Ureter (tissue), 1 donor: ENCODE measurements at places on chromosomes 7 and 10. TPM values are rescaled to one million over a fixed set of nuclear protein-coding genes. Genes with fewer than 3 reads are reported as not detected.

DNA sequence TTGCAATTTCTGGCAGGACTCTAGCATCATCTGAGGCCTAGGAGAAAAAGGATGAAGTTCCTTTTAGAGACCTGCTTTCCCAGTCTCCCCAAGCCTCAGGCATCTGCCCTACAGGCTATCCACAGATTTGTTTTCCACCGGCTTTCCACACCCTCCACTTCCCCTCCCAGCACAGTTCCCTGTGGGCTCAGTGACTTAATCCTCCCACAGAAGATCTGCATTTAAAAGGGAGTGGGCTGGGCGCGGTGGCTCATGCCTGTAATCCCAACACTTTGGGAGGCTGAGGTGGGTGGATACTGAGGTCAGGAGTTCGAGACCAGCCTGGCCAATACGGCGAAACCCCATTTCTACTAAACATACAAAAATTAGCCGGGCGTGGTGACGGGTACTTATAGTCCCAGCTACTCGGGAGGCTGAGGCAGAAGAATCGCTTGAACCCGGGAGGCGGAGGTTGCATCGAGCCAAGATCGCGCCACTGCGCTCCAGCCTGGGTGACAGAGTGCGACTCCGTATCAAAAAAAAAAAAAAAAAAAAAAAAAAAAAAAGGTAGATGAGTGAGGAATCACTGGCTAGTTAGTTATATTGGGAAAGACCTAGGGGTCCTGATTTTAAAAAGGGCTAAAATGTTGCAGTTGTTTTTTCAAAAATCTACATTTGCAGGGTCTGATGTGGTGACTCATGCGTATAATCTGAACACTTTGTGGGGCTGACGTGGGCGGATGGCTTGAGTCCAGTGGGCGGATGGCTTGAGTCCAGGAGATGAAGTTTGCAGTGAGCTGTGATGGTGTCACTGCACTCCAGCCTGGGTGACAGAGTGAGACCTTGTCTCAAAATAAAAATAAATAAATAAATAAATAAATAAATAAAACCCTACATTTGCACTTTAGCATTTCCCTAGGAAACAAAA lies 119.5 kb downstream of the BAMBI start:
- no peak for DNase-seq

DNA sequence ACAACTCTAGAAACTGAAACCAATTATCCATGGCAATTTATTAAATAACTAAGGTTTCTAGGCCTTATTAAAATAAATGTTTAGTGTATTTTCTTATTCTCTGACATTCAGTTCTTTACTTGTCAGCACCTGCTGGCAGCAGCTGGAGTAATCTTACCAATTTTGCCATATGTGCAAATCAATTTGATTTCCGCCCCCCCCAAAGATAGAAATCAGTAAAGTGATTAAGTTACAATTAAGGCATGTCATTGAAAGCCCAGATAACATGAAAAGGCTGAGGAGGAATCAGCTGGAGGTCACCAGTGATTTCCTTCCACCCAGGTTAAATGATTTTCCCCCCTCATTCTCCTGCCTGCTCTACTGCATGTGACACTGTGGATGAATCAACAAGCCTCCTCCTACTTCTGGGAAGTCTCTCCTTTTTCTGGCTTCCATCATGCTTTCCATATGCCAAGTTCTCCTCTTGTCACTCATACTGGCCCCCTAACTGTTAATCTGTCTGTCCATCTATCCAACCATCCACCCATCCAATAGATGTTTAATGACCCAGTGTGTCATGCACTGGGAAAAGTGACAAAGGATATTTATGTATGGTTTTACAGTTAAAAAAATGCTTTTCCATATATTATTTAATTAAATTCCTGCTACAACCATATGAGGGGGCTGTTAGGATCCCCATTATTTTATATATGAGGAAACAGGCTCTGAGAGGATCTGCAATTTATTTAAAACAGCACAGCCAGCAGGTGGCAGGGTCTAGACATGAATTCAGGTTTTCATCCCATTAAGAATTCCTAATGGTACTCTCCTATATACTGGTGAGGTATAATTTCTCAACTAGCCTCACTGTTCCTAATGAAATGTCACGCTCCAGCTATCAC lies 116.5 kb downstream of the ATXN7L1 start:
- DNase-seq = no peak

Gene CAMK1D
- total RNA-seq = 25.4 TPM

- peak; percentile 68 for DNase-seq
These were observed 33.0 kb downstream of the EN2 start for GRCh38 chr7:155490697-155491628.

GRCh38 chr10:80443531-80443974 lies 10.6 kb upstream of the TSPAN14 start:
- DNase-seq = no peak

Gene ACSM6
- total RNA-seq = 1.8 TPM

DNA sequence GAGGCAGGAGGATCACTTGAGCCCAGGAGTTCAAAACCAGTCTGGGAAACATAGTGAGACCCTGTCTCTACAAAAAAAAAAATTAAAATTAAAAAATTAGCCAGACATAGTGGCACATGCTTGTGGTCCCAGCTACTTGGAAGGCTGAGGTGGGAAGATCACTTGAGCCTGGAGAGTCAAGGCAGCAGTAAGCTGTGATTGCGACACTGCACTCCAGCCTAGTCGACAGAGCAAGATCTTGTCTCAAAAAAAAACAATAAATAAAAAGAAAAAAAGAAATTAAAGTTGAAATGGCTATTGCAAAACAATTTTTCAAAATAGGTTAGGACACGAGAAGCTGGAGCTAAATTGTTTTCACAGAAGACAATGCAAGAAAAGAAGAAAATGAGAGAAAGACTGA lies 379.0 kb upstream of the RNF32 start:
- DNase-seq = no peak

- no peak for DNase-seq
These were observed 58.0 kb downstream of the IPMK start for GRCh38 chr10:58209669-58210068.

- peak; percentile 50 for DNase-seq
These were observed 8.0 kb upstream of the BEND7 start for GRCh38 chr10:13536674-13537366.

GRCh38 chr10:70066190-70066589 lies 13.5 kb downstream of the MACROH2A2 start:
- DNase-seq = no peak

Gene CPA2
- not detected for total RNA-seq

Gene TRIM73
- 6.5 TPM for total RNA-seq

DNA sequence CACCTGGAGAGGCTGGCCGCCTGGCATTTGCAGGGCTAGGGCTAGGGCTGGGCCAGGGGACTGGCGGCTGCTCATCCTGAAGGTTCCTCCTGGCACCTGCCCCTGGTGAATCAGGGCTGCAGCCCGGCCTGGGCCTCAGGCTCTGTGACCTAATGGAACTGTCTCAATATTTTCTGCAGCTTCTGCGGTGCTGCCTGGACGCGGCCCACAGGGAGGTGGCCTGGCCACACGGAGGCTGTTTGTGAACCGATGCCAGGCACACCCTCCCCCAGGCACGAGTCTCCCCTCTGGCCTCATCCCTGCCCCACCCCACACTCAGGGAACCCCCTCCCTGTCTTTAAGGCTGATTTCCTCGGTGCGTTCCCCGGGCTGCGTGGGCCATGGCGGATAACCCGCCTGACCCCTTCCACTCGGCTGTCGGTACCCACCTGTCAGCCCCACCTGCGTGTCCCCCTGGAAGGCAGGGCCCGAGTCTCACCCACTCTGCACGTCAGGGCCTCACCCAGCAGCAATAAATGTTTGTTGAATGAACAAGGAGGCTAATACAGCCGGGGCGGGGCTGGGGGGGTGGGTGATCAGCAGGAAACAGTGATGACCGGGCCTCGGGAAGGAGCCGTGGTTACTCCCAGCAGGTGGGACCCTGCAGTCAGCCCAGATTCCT lies 54.5 kb upstream of the DNAJB6 start:
- DNase-seq = no peak
